ENCODE measurements at places on chromosomes 2 and 18.

DNA sequence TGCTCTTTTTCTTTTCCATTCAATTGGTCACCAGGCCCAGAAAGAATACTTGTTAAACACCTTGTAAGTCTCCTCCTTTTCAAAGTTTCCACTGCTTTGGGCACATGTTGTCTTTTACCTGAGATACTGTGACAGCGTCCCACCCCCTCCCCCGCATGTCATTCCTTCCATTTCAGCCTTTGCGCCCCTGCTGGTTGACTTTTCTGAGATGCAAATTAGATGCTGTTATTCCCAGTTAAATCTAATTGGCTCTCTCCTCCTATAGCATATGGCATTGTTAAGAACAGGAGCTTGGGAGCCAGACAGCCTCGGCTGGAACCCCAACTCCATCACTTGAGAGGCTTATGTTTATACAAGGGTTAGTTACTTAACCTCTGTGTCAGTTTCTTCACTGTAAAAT is 80.3 kb upstream of the GAREM1 start:
- DNase-seq, result peak; percentile 87
- no peaks in the 10 kb centered on the region for H3K36me3 ChIP-seq
- H3K4me1 ChIP-seq, result peaks cover 5% of the 10 kb centered on the region
- no peak overlapping the region for H3K27ac ChIP-seq
- no peaks in the 10 kb centered on the region for H3K27me3 ChIP-seq
- H3K4me3 ChIP-seq, result no peak overlapping the region

- H3K27ac ChIP-seq, result no peak overlapping the region
- H3K4me3 ChIP-seq, result no peak overlapping the region
- no peaks in the 10 kb centered on the region for H3K4me1 ChIP-seq
- H3K27me3 ChIP-seq, result no peaks in the 10 kb centered on the region
Measured at GRCh38 chr2:131154647-131155046, 49.5 kb downstream of the PLEKHB2 start.

DNA sequence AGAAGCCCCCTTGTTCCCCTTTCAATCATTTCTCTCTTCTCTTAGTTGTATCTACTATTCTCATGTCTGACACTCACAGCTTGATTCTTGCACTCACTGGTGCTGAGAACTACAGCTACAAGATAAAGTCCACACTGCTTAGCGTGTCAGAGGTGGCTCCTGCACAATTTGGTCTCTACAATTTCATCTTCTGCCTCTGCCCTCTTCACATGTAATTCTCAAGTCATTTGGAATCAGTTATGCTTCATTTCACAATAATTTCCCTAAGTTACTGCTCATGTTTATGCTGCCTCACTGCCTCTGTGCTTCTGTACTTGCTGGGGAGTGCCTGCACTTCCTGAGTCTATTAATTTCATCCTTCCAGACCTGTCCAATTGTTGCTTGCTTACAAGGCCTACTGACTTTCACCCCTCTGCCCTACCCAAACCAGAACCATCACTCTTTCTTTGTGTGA is 11.6 kb upstream of the NAB1 start:
- peak overlapping the region; percentile 45 for H3K27ac ChIP-seq
- no peaks in the 10 kb centered on the region for H3K36me3 ChIP-seq
- peak; percentile 59 for DNase-seq
- no peaks in the 10 kb centered on the region for H3K27me3 ChIP-seq
- peak overlapping the region; percentile 50 for H3K4me3 ChIP-seq

- H3K36me3 ChIP-seq, result no peaks in the 10 kb centered on the region
- H3K4me3 ChIP-seq, result no peak overlapping the region
- no peaks in the 10 kb centered on the region for H3K4me1 ChIP-seq
- H3K27ac ChIP-seq, result no peak overlapping the region
Measured at GRCh38 chr2:128841803-128842202, 523.1 kb upstream of the HS6ST1 start.

GRCh38 chr2:25375989-25376545 is 34.3 kb upstream of the DNMT3A start:
- H3K27ac ChIP-seq, result no peak overlapping the region
- no peak for DNase-seq
- peaks cover 6% of the 10 kb centered on the region for H3K4me1 ChIP-seq

Data from endodermal cell (in vitro differentiated cells).